ENCODE measurements at places on chromosomes 7 and 10.
A peak's percentile ranks its signal among the peaks of the same experiment; 100 is the strongest.

GRCh38 chr7:152556013-152556755 is 119.8 kb downstream of the XRCC2 start:
- no peak for DNase-seq

- DNase-seq: no peak
These were observed 188.2 kb downstream of the KIF20B start for GRCh38 chr10:89889606-89890005.

GRCh38 chr10:17665747-17666146 is 21.8 kb downstream of the STAM start:
- DNase-seq: no peak

- DNase-seq: no peak
These were observed 563.8 kb upstream of the IGFBP3 start for GRCh38 chr7:46484906-46485305.

GRCh38 chr7:69359003-69359700 is 239.1 kb upstream of the AUTS2 start:
- DNase-seq: no peak

- no peak for DNase-seq
These were observed 13.2 kb downstream of the TACR2 start for GRCh38 chr10:69403519-69403918.

GRCh38 chr7:133859231-133859630 is 267.9 kb upstream of the LRGUK start:
- no peak for DNase-seq

DNA sequence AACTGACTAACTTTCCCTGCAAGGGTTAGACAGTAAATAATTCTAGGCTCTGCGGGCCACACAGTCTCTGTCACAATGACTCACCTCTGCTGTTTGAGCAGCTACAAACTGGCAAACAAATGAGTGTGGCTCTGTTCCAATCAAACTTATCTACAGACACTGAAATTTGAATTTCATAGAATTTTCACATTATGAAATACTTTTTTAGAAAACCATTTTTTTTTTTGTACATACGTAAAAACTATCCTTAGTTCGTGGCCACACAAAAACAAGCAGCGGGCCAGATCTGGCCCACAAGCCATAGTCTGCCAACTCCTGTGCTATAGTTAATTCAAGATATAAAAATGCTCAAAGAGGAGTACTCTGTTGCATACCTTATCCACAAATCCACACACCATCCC is 32.6 kb downstream of the PIP4K2A start:
- DNase-seq: no peak

DNA sequence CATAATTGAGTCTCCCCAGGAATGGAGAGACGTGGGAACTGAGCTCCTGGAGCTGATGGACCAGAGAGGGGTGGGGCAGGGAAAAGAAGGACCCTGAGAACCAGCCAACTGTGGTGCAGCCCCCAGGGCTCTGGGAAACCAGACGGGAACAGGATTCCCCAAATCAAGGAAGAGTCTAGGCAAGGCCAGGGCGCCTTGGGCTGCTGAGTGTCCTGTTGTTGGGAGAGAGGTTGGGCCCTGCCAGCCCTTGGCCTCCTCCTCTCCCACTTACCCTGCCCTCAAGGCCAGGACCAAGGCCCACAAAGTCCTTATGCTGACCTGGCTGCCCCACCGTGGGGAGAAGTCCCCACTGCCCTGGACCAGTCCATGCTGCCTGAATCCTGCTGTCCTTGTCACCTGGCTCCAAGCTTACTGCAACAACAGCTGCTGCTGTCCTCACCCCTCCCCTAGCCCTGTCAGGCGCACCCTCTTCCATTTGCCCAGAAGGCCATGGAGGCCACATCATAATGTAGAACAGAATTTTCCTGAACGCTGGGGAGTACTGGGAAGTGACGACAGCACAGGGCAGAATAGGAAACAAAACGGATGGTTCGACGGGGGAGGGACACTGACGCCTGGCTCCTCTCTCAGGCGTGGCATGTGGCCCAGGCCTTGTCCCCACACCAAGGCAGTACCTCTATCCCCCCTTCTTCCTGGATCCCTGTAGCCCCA is 132.9 kb upstream of the ZMIZ1 start:
- no peak for DNase-seq

DNA sequence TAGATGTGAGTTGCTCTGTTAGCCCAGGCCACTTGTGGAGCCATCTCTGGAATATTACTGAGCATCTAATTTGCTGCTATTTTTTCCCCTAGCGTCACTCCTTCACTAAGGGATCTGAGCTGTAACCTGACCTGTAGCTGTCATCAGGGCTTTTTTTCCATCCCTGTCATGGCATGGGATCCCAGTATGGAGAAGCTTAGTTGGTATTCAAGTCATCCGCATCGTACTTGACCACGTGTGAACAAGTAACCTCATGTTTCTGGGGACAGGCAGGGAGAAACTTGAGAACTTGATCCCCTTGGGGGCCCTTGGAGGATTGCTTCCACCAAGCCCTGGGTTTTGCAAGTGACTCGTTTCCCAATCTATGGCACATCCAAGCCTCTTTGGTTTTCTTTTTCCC is 474.4 kb upstream of the GALNT17 start:
- no peak for DNase-seq

- DNase-seq: peak; percentile 88
These were observed at the start of gene REPIN1 for GRCh38 chr7:150368096-150368883. REPIN1 (plus strand) TSS chr7:150368822; CDS start chr7:150369712, 890 bp downstream.
